Stimulated activated CD8-positive, alpha-beta memory T cell treated with anti-CD3 and anti-CD28 coated beads, Interleukin-4, amount 100 ng/mL, for 4 hours (primary cell): ENCODE measurements at places on chromosomes 12 and 14.

- DNase-seq: no peak
These were observed 57.3 kb upstream of the ATF1 start for GRCh38 chr12:50706606-50707005.

DNA sequence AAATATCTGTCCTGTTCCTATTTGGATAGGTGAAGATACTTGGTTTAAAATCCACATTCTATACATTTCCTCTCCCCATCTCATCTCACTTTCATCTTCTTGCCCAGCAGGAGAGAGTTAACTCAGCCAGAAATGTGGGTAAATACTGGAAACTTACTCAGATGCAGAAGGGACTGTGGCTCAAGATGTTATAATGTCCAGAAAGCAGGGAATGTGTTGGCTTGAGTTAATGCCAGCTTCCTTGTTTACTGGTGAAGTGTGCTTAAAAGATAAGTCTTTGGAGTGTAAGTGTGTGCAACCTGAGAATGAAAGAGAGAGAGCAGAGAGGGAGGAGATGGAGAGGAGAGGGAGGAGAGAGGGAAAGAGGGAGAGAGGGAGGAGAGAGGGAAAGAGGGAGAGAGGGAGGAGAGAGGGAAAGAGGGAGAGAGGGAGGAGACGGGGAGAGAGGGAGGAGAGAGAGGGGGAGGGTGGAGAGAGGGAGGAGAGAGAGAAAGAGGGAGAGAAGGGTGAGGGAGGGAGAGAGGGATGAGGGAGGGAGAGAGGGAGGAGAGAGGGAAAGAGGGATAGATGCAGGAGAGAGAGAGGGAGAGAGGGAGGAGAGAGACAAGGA, 22.0 kb upstream of the SNRPF start:
- DNase-seq: no peak

GRCh38 chr14:79166171-79166570, 996.0 kb downstream of the NRXN3 start:
- DNase-seq: no peak

DNA sequence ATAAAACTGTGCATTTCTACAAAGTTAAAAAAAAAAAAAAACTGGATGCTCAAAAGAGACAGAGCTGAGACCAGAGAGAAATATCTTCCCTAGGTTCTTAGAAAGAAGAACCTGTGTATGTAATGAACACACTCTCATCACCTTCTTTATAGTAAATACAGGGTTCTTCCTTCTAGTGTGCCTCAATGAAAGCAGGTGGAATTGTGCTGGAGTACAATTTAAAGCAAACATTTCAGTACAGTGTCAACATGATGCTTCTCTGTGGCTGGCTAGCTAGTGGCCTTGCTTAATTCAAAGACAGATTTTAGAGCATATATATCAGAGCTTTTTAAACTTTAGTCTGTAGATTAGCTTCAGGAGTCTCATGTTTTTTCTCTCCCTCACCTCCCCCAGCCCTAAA, 249.8 kb upstream of the ARHGAP5 start:
- DNase-seq: no peak

- peak; percentile 42 for DNase-seq
These were observed at the start of gene AACS for GRCh38 chr12:125065021-125065918. Gene AACS (plus strand): TSS chr12:125065435. CDS start chr12:125065585, 150 bp downstream.

- no peak for DNase-seq
These were observed 64.8 kb downstream of the DACT1 start for GRCh38 chr14:58702441-58703160.

DNA sequence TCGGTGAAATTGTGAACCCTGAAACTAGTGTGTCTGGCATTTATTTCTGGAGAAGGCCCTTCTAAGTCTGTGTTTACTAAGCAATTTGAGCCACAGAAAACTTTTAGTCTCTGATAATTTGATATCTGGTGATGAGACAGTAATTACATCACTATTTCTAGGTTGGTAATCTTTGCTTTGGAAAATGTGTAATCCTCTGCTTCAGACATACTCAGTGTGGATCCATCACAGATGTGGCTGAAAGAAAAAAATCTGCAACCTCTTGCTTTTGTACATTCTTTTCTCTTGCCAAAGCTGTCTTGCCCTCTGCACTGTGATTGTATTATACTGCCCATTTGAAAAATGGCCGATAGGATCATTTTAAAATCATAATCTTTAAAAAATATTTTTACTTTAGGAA, 78.1 kb downstream of the PELI2 start:
- no peak for DNase-seq

- no peak for DNase-seq
These were observed 26.4 kb downstream of the GXYLT1 start for GRCh38 chr12:42118136-42118879.

- DNase-seq: no peak
These were observed 92.7 kb downstream of the LRRC74A start for GRCh38 chr14:76918782-76919394.

DNA sequence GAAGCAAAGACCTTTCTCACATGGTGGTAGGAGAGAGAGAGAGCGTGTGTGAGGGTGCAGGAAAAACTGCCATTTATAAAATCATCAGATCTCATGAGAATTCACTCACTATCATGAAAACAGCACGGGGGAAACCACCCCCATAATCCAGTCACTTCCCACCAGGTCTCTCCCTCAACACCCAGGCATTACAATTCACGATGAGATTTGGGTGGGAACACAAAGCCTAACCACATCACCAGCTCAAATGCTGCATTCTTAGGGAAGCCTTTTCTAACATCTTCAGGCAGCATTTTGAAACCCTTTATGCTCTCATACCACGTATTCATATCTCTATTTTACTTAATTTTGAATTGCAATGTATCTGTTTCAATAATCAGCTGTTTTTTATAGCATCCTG, 165.9 kb downstream of the TMTC3 start:
- no peak for DNase-seq

DNA sequence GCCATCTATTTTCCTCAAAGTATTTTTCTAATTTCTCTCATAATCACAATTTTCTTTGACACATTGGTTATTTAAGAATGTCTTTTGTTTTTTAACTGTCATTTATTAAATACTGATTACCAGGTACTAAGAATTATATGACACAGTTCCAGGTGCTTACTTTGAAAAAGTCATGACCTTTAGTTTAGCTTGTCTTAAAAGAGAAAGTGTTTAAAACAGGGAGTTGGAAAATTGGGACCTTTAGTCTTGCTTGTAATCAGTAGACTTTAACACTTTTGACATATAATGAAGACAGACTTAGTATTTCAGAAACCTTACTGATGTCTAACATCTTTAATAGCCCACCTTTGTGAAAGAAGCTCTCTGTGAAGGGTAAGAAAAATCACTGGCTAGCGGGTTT, 19.2 kb downstream of the CREBL2 start:
- DNase-seq: no peak

- DNase-seq: no peak
These were observed 216.5 kb downstream of the C12orf50 start for GRCh38 chr12:87812681-87813080.

DNA sequence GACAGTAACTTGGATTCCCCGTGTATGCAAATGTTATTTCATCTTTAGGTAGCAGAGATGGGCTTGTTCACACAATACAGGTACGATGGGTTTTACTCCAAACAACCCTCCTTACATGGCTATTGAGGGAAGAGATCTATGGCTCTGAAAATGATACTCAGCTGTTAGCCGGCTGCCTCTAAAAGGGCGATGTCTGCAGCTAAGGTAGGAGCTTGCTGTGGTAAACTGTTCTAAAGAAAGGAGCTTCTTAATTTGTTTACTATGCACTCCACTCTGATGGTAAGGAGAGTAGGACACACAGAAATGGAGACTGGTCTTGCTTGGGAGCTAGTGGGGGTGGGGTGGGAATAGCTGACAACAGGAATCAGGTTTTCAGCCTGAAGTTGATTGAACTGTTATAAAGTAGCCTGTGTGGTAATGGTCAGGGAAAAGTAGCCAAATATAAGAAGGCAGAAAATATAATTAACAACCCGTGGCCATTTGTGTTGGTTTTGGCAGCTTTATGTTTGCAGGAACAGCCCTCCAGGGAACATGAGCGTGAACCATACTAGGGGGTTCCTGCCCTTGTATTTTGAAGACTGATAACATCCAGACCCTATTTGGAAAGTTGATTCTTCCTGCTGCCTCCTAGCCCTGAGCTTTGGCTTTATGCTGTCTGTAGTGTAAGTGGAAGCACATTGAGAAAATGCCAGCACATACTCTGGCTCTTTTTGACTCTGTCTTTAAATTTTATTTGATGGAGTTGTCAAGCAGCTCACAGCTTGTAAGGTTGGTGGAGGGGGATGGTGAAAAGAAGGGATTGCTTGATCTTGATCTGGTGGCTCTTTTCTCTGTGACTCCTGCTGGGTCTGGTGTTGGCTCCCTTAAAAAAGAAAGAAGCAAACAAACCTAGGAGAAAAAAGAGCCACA, 929.8 kb downstream of the DIO2 start:
- no peak for DNase-seq

DNA sequence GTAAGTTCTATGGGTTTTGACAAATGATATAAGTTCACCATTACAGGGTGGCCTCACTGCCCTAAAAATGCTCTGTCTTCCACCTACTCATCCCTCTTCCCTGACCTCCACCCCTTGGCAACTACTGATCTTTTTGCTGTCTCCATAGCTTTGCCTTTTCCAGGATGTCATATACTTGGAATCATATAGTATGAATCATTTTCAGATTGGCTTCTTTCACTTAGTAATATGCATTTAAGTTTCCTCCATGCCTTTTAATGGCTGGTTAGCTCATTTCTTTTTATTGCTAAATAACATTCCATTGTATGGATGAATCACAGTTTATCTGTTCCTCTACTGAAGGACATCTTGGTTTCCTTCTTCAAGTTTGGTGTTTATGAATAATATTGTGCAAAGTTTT, 14.0 kb upstream of the PEX5 start:
- DNase-seq: no peak

DNA sequence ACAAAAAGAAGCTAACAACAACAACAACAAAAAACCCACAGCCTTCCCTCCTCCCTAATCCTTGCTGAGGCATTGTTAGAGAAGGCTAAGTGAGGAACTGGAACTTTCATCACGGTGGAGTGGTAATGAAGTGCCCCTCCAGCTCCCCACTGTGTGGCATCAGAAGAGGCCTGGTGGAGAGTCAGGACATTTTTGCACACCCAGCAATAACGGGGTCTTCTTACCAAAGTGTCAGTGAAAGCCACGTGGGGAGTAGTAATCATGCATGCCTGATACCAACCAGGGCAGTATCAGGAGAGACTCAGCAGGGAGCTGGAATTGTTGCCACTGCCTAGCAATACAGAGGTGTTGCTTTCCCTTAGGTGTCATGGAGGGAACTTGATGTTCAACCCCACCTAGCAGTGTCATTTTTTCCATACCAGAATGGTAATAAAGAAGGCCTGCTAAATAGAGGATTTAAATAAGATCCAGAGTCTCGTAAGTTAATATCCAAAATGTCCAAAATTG, 299.7 kb upstream of the RGS6 start:
- no peak for DNase-seq

DNA sequence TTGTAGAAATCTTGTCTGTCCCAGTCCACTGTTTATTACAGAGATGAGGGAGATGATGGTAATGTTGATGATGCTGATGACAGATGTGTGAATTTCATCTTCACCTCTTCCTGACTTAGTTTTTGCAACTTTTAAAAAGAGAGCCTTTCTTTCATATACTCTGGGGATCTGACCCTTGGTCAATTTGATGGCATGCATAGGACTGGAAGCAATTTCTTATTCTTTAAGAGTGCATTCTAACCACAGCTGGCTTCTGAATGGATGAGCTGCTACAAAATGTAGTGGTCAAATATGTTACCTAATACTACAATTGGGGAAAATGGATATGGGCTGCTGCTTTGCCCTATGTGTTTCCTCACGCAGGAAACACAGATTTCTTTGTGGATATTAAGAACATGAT, 80.8 kb downstream of the MYRFL start:
- no peak for DNase-seq

GRCh38 chr12:114636723-114637480, 47.1 kb downstream of the TBX3 start:
- DNase-seq: no peak

DNA sequence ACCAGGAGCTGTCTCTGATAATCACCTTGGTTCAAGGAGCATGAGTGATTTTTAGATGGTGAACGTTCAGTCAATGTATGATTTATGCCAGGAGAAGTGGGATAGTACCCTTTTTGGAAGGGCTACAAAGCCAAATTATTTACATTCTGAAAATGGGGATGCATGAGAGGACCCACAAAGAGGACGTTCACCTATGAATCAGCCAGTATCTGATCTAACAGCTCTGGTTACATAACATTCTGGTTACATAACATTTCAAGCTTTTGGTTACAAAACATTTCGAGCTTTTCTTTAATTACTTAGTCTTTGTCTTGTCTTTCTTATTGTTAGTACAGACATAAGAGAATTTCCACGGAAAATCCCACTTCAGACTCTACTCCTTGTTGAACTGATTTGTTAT, 68.8 kb downstream of the SLCO1A2 start:
- no peak for DNase-seq

DNA sequence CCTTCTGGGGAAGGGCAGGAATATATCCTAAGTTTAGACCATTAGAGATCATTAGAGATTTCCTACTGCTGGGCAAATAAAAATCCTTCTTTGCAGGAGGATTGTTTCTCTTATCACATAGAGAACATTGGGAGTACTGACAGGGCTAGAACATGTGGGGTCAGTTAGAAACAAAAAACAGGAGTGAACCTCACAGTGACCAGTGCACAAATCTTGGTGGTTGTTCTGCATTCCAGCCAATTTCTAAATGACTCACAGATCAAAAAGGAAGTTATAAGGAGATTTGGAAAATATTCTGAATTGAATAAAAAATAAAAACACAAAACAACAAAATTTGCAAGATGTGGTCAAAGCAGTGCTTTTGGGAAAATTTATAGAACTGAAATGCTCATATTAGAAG, 118.8 kb downstream of the LLPH start:
- DNase-seq: no peak

- DNase-seq: no peak
These were observed 209.2 kb downstream of the C12orf75 start for GRCh38 chr12:105539735-105540134.

DNA sequence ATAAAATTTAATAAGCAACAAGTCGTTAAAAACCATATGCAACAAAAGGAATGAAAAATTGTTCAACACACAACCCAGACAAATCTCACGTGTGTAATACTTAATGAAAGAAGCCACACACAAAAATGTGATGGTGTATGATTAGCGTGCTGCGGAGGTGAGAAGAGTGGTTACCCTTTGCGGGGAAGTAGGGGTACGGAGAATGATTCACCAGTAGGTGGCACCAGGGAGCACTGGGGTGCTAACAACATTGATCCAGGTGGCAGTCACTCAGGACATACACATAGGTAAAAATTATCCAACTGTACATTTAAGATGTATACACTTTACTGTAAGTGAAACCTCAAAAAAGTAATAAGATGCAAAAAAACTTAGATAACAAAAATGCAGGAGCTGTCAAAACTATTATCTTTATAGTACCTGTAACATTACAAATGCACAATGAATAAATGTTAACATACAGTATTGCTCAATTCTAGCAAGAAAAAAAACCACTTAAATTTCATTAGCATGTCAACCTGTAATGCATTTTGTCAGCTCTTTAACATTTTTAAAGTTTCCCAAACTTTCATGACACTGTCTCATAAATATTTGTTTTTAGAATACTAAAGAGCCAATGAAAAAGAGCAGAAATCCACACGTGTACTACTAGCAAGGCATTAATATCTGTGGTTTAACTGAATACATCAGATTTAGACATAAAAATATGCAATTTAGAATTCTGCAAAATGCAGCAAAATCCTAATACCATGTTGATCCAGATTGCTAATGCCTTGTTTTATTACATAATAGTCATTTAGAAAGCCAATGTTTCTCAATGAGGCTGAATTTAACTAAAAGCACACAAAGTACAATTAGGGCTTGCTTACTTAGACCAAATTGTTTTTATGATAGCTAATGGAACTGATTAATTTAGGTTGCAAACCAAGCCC, 46.7 kb downstream of the TMCC3 start:
- DNase-seq: peak; percentile 7

GRCh38 chr14:91065266-91065665, 4.8 kb upstream of the RPS6KA5 start:
- no peak for DNase-seq
